ENCODE measurements at places on chromosomes 16 and 17.
A peak's percentile ranks its signal among the peaks of the same experiment; 100 is the strongest.

GRCh38 chr17:43737722-43738121, 20.9 kb downstream of the SOST start:
- no peak for DNase-seq

DNA sequence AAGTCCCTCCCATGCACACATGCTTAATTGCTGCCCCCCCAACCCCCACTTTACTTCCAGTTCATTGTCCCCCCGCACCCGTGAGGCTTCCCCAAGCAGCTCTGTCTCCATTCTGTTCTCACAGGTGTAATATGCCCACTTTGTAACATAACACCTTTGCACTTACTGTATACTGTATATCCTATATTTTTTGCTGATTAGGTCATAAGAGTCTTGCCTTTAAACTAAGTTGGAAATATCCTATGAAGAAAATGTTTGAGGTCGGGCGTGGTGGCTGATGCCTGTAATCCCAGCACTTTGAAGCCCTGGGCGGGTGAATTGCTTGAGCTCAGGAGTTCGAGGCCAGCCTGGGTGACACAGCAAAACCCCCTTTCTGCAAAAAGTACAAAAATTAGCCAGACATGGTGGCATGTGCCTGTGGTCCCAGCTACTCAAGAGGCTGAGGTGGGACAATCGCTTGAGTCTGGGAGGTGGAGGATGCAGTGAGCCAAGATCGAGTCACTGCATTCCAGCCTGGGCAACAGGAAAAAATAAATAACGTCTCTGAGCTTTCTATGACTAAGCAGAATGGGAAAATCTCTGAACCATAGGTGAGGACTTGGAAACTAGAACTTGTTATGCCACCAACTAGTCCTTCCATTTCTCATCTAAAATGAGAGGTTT, 76.1 kb downstream of the TNRC6C start:
- DNase-seq = no peak

DNA sequence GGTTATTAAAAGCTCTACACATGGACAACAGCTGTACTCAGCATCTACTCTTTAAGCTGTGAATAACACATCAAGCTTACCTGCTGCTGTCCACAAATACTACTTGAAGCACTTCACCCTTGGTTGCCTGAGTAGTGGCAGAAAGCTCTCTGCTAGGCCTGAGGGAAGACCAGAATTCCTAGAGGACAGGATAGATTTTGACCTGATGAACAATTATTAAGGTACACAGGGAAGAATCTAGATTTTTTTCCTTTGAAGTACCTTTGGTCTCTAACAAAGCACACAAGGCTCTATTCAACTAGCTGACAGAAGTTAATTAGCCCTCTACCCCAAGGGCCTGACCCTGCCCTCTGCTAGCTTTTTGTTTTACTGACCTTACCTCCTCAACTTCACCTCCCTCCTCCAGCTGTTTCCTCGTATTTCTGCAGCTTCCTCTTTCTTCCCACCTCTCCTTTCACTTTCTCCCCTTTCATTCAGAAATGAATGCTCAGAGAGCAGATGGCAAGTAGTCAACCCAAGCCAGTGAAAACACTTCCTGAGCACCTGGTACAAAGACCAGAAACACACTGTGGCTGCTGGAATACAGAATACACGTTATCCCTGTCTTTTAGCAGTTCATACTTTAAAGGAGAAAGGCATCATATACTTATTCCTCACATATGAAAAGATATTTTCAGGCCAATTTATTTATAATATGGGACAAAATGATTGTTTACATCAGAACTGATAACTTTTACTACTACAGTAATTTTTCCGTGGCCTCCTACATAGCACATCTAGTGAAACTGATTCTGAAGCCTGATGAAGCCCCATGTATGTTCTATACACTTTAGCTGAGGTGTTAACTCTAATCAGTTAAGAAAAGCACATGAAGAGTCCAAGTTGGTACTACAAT, 5.7 kb upstream of the VEZF1 start:
- no peak for DNase-seq

DNA sequence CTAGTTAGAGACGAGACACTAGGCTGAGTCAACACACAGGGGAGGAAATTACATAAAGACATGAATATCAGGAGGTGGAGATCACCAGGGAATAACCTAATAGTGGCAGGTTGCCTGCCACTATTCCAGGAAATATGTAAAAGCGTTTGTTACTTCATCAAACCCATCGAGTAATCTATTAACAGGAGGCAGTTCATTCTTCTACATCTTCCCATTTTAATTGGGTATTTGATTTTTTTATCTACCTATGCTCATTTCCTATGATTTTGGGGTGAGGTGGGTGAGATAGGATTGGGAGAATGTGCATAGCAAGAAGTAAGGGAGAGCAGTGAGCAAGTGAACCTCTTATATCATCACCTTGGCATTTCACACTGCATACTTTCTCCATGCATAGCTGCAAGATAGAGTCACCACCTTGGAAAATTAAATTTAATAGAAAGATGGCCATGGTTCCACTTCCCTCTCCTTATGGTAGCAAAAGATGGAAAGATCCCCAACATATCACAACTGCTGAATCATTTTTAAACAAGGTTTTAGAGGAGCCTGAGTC, 312.2 kb downstream of the TMEM114 start:
- no peak for DNase-seq

DNA sequence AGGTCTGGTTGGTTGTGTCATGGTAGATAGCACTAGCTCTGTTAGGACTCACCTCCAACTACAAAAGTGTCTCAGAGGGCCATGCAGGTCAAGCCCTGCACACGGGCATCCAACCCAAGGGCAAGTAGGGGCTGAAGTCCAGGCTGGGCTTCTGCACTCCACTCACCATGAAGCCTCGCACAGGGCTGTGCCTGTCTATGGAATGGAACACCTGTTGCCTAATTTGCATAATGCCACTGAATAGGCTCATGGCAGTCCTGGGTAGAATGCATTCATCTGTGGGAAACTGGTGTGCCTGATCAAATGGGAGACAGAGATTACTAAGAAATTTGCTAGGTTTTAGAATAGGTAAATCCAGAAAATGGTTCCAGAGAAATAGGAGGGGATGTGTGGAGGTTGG, 8.0 kb upstream of the AKAP1 start:
- DNase-seq = no peak

DNA sequence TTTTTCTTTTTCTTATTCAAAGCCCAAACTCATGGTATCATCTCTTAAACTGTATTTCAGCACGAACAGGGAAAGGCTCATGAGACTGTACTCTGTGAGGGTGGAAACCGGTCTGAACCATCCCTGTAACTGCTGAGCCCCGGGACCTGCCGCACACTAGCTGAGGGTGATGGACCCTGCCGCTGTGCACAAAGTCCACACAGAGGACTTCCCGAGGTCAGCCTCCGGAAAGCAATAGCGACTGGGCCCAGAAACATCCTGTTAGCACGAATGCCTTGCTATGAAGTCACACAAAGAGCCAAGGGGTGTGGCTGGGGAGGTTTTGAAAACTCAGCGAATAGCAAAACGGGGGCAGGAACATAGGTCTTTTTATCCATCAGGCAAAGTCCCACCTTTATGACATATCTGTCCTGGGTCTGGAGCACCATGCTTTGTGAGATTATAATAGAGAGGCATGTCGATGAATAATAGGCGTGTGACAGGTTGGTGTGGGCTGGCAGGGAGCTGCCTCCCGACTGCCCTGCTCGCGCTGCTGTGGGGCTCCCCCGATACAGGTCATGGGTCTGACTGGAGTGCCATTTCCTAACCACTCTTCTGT, 33.4 kb downstream of the CDK5R1 start:
- no peak for DNase-seq

DNA sequence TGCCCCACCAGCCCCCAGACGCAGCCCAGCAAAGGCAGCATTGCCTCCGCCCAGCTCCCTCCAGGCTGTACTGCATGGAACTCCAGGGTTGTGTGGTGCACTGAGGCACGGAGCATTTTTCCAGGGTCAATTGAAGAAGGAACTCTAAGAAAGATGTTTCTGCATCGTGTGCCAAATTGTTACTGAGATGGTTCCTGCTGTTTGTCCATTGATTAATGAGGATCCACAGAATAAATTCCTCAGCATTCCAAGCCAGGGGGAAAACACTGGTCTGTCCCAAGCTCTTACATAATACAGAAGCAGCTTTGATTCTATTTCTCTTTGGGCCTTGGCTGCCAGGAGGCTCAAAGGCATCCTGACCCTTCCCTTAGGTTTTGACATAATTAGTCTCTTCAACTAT, 80.9 kb downstream of the ZNF423 start:
- DNase-seq = no peak

GRCh38 chr17:68460715-68461114, 3.4 kb upstream of the WIPI1 start:
- DNase-seq = no peak

DNA sequence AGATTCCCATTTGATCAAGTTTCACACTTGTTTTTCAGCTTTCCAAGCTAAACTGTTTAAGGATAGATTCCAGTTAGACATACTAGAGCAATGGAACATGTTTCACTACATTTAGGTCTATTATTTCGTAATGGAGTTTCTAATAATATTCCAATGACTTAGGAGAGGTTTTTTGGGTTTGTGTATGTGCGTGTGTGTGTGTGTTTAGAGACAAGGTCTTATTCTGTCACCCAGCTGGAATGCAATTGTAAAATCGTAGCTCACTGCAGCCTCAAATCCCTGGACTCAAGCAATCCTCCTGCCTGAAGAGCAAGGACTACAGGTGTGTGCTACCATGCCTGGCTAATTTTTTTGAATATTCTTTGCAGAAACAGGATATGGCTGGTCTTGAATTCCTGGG, 426.3 kb downstream of the ZFHX3 start:
- no peak for DNase-seq

- DNase-seq = no peak
Observed at GRCh38 chr16:67663151-67663876, 2.6 kb downstream of the PARD6A start.

- DNase-seq = no peak
Observed at GRCh38 chr17:76236603-76237002, 3.7 kb downstream of the RNF157 start.

DNA sequence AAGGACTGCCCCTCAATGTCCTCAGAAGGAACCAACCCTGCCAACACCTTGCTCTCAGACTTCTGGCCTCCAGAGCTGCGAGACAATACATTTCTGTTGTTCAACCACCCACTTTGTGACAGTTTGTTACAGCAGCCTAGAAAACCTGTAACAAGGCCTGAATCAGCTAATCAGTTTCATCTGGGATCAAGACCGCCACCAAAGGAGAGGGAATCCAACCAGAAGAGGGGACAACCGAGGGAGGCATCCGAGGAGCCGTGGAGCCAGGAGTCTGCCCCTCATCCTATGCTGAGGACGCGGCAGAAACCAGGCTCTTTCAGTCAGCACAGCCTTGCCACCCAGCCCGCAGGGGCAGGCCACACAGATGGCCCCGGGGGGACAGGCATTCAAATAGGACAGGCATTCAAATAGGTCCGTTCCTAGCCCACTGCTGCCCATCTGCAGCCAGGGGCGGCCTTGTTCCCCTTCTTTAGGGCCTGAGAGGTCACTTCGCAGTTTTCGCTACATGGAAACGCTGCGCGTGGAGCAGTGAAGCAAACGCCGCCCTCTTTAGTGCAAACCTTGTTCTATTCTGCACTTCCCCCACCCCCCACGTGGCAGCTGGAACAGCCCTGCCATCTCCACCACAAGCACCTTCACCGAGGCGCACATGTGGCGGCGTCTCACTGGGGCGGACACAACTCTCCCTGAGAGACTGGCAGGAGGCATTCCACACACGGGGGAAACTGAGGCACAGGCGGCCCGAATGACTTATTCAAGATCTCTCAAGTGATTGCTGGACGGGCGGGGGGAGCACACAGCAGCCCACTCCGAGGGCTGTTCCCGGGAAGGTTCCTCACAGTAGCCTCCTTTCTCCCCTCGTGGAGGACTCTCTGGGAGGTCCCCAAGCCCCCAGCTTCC, 26.7 kb downstream of the FA2H start:
- no peak for DNase-seq

DNA sequence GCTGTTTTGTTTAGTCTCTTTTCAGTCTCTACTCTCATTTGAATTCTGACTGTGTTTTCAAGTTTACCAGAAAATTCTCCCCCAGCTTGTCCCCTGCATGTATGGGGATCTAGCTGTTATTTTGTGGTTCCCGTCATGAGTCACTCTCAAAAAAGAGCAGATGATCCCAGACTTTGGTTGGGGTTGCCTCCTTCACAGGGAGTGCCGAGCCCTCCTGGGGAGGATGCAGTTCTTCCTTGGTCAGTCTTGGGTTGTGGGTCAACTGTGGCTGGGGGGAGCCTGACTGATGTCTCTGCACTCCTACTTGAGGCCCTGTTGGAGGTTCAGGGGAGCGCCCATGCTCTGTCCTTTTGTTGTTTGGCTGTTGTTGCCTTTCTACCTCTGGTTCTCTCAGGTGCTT, 37.7 kb downstream of the EPN2 start:
- DNase-seq = no peak

DNA sequence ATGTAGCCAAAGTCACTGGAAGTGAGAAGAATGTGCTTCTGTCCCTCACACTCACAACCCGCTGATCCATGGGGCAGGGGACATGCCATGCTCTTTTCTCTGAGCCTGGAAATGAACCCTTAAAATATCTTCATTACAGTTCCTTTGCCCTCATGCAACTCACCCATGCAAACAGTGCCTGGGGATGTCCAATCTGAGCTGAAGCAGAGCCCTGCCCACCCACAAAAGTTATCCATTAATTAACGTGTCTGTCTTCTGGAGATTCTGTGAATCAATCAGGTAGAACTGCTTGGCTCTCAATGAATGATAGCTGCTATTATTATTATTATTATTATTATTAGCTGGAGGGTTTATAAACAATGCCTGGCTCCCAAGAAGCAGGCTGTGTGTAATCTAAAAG, 133.7 kb downstream of the USP31 start:
- no peak for DNase-seq

GRCh38 chr16:15775209-15775608, 81.6 kb downstream of the MYH11 start:
- no peak for DNase-seq

- peak; percentile 14 for DNase-seq
Observed at GRCh38 chr17:51461578-51462004, 201.2 kb downstream of the UTP18 start.

GRCh38 chr17:59396134-59396826, 64.8 kb downstream of the YPEL2 start:
- DNase-seq = no peak

DNA sequence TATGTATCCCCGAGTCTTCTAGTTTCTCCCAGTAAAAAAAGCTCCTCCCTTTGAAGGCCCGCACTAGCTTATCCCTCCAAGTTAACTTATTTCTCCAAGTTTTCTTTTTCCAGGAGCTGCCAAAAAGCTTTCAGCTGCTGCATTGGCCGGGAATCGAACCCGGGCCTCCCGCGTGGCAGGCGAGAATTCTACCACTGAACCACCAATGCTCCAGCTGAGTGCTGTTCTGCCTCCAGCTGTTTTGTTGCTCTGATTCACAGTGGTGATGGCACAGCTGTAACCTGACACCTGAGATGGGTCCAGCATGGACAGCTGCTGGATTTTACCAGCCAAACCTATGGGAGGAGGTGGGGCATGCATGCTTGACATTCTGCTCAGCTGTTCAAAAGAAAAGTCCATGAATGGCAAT, 22.1 kb downstream of the VAC14 start:
- peak; percentile 35 for DNase-seq

GRCh38 chr17:37368577-37368976, 7.2 kb upstream of the C17orf78 start:
- DNase-seq = no peak

Data from prostate gland (tissue), 2 donors.